ENCODE measurements at places on chromosomes 1 and 21.

GRCh38 chr1:214718724-214719123, 115.7 kb downstream of the CENPF start:
- DNase-seq = no peak

- DNase-seq = no peak
Observed at GRCh38 chr1:58116284-58116683, 430.2 kb downstream of the OMA1 start.

DNA sequence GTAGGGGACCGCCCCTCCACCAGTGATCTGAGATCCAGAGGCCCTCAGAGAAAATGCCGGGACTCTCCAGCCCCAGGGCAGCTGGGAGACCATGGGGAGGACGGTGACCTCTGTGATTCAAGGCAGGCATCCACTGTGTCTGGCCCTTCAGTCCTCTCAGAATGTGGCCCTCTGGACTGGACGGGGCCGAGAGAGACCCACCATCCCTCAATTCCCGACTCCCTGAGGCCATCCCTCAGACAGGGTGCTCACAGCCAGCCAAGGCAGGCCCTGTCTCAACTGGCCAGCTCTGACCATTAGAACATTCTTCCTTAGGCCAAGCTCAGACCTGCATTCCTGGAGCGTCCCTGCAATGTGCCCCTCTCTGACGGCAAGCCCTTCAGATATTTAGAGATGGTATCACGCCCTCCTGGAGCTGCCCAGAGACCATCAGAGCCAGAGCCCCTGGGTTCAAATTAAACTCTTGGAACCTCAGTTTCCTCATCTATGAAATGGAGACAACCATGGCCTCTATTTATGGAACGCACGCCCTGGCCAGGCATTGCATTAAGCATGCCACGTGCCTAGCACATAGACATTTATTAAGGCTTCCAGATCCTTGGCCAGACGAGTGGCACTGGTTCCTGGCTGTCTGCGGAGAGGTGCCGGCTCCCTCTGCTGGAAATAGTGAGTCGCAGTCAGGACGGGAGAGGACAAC, 9.6 kb upstream of the EPS8L3 start:
- DNase-seq = peak; percentile 72

DNA sequence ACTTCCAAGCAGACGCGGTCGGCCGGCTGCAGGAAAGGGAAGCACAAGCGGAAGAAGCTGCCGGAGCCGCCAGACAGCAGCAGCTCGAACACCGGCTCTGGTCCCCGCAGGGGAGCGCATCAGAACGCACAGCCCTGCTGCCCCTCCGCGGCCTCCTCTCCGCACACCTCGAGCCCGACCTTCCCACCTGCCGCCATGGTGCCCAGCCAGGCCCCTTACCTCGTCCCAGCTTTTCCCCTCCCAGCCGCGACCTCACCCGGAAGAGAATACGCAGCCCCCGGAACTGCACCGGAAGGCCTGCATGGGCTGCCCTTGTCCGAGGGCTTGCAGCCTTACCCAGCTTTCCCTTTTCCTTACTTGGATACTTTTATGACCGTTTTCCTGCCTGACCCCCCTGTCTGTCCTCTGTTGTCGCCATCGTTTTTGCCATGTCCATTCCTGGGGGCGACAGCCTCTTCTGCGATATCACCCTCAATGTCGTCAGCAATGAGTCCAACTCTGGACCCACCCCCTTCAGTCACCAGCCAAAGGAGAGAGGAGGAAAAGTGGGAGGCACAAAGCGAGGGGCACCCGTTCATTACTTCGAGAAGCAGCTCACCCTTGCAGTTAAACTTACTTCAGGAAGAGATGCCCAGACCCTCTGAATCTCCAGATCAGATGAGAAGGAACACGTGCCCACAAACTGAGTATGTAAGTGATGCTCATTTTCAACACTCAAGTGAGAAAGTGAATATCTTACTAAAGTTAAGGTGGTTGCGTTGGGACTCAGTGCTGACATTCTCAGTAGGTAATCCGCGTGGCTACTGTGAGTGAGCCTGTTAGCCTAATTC, 25.5 kb downstream of the UTS2 start:
- no peak for DNase-seq

GRCh38 chr1:207050480-207051190, 373 bp downstream of the YOD1 start:
- DNase-seq = peak; percentile 93

Data from NCI-H1417 (cell line).